ENCODE measurements at places on chromosomes 12 and 14.

- no peak for DNase-seq
Observed at GRCh38 chr12:111585690-111586089, 13.4 kb downstream of the ATXN2 start.

DNA sequence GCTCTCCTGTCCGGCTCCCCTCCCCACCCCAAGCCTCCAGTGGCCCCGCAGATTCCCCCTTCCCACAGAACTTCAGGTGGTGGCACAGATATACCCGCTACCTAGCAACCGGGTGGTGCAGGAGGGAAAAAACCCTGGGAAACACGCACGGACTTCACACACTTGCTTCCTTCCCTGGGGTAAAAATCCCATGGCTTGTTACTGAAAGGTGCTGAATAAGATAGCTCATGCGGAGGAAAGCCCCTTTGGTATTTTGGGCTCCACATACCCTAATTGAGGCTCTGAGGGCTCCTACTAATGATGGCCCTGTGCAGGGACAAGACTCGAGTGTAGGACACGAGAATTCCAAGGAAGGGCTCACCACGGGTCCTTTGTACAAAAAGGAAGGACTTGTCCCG, 869 bp upstream of the RIMBP2 start:
- no peak for DNase-seq

DNA sequence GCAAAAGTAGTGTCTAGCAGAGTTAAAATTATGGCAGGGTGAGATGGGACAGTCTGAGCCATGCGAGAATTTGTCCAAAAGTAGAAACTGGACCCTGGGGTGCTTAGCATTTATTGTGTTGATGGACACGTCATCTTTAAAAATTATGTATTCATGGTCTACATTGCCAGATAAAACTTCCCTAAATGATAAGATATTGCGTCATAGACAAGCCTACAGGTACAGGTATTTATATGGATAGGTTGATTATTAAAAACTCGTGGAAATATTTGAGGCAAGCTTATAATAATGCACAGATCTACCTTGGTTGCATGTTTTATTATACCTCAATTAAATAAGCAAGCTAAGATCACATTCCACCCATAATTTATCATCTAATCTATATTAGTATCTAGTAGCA, 196.0 kb upstream of the PDZRN4 start:
- DNase-seq = no peak

DNA sequence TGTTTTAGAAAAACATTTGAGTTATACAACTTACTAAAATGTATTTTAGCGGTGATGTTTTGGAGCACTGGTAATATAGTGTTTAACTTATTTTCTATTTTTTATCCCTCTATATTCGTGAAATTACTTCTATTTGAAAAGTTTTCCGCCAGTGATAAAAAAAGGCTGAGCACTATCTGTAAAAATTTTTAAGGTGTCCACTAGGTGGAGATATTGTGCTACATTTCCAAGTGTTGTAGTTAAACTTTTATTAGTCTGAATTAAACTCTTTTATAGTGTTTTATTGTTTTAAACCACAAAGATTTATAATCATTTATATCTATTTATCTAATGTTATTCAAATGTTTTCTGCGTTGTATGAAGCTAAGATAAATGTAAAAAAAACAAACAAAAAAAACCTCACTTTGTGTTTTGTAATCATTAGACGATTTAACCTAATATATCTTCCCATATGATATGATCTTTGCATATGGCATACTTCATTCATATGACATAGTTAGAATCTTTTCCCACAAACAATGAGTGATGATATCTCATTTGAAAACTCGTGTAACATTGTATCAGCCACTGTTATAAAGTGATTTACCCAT, 11.8 kb downstream of the ALG10B start:
- no peak for DNase-seq

GRCh38 chr14:24110523-24110922, 4.1 kb upstream of the DCAF11 start:
- no peak for DNase-seq

GRCh38 chr12:128314611-128315010, 47.6 kb downstream of the TMEM132C start:
- DNase-seq = no peak

DNA sequence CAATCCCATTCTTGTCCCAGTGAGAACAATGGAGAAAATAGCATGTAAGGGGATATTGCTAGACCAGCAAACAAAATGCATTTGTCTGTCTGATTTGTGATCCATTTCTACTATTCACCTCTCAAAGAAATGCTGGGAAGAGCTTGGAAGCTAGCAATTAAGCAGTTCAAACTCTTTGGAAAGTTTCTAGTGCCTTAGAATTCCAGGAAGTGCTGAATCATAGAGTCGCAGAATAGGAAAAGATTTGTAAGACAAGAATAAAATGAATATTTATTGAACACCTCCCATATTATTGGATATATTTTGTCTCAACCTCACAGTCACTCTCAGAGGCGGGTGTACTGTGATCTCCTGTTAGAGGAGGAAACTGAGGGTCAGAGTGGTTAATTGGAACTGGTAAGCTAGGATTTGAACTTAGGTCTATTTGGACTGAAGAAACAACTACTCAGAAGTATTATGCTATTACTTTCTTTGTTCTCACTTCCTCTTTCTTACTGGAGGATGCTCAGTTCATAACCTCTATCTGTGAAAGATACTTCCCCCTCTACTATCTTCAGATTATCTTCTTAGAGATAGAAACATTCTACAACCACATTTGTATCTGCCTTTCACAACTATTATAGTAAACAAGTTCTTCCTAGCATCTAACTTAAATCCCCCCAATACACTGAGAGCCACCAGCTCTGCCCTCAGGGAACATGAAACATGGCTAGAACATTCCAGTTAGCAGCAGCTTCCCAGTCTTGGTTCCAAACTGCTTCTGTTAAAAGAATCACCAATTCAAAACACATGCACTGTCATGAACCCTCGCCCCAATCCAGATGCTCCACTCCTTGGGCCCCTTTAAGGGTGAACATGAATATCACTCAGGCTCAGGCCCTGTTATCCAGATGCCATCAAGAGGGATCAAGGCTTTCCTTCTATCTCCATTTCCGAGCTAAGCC, 64.2 kb downstream of the DRAM1 start:
- no peak for DNase-seq

DNA sequence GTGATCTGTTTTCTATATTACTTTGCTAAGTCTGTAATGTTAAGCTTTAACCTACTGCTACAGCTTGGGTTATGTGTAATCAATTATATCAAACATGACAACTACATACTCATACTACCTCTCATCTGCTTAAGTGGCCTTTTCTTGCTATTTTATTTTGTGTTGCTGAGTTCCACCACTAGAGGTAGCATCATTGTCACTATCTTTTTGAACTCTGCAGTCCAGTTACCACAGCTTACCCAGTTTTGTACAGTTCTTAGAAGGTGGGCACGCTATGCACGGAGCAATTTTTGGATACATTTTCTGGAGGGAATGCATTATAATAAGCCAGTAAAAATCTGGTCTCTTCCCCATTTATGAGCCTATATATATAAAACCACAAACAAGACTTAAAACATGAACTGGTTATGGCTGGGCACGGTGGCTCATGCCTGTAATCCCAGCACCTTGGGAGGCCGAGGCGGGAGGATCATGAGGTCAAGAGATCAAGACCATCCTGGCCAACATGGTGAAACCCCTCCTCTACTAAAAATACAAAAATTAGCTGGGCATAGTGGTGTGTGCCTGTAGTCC, 48.5 kb downstream of the SAV1 start:
- DNase-seq = no peak

DNA sequence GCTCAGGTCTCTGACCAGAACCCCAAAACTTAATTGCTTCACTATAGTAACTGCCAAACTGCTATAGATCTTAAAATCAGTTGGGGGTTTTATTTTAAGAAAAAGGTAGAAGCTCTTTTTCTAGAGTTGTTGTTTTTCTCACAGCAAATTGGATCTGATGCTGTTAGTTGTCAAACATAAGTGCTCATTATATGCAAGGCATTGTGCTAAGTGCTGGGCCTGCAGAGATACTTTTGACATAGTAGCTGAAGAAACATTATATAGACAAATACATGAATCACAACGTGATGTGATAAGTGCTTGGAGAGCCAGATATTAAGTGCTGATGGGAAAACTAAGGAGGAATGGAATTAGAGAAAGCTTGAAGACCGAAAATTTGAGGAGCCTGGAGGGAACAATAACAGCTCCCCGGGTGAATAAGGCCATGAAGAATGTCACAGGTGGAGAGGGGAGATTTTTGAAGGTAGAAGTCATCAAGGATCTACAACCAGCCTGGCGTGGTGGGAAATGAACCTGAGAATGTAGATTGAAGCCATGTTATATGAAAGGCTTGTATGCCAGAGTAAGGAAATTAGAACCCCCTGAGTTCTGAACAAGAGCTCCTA, 126.5 kb downstream of the DYRK2 start:
- no peak for DNase-seq

DNA sequence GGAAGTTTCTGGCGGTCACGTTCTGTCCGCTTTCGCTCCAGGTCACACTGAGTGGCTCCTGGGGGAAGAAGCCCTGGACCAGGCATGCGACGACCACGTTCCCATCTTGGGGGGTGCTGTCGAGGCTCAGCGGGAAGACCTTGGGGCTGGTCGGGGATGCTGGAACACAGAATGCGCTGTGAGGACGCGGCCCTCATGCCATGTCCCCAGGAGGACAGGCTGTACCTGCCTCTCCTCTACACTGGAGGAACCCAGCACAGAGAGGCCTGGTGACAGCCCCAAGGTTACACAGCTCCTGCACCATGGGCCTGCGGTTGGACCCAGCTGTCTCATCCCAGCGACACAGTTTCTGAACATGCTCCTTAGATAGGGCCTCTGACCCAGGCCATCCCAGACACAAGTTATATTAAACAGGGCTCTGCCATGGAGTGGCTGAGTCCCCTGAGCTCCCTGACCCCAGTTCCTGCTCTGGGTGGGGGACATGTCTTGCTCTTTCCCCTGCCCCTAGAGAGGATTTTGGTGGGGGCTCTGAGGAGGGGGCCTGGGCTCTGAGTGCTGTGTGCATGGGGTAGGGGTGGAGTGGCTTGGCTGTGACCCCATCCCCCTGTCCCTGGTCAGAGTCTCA, 62.0 kb downstream of the TMEM121 start:
- no peak for DNase-seq

GRCh38 chr14:96482986-96483385, 19.2 kb upstream of the PAPOLA start:
- no peak for DNase-seq

DNA sequence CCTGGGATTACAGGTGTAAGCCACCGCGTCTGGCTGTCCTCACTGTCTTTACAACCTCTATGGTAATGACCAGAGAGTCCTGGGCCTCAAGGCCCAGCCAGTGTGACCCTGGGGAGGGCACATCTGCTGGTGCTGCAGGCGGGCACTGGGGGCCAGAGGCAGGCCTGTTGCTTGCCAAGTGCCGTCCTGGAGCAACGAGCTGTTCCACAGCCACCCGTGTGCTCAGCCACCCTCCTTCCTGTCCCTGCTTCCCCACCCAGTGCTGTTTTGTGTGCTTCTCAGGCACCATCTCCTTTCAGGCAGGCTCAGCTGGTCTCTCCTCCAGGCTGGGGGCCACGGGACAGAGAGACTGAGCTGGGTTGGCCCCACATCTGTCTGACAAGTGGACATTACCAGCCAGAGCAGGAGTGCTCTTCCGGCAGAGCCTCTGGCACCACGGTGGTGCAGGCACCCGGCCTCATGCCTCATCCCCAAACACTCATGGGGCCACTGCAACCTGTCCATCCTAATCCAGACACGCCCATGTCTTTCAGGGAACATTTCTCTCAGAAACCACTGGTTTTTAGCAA, 9.0 kb downstream of the SLC25A47 start:
- DNase-seq = no peak

DNA sequence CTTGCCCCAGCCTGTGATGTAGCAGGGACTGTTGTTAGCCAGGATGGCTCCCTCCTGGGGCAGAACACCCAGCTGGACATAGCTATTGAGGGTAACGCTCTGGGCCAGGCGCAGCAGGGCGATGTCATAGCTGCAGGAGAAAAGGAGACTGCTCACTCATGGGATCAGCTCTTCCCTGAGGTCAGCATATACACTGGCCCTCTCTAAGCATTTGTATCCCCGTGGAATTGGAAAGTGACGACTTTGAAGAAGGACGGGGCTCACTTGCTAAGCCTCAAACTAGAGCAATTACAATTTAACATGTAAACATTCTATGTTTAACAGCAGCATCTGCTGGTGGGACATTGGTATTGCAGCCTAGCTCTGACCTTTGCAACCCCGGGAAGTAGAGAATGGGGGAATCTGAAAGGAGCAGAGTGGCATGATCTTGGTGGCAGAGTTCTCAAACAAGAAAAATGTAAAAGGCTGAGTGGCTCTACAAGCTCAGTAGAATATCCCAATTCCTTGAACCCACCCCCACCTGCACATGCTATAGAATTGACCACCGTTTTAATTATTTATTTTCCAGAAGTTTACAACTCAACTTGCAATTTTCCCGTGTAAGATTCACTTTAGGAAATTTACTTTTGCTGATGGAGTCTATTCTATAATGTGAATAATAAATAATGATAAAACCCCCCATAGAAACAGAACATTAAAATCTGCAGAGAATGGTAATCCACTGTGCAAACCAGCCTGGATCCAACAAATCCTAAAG, 5.0 kb downstream of the CELA1 start:
- DNase-seq = peak; percentile 43

- no peak for DNase-seq
Observed at GRCh38 chr12:40149673-40150260, 43.9 kb upstream of the SLC2A13 start.

- DNase-seq = no peak
Observed at GRCh38 chr14:74395094-74395493, 30.9 kb downstream of the SYNDIG1L start.

- no peak for DNase-seq
Observed at GRCh38 chr12:103841690-103842584, 903 bp upstream of the NT5DC3 start.

GRCh38 chr14:68297039-68297438, 477.5 kb downstream of the RAD51B start:
- no peak for DNase-seq

GRCh38 chr12:45959728-45960127, 30.6 kb downstream of the SCAF11 start:
- DNase-seq = no peak

- no peak for DNase-seq
Observed at GRCh38 chr12:27577688-27578087, 53.7 kb downstream of the PPFIBP1 start.

GRCh38 chr14:95951359-95951758, 74.7 kb downstream of the TUNAR start:
- DNase-seq = no peak

DNA sequence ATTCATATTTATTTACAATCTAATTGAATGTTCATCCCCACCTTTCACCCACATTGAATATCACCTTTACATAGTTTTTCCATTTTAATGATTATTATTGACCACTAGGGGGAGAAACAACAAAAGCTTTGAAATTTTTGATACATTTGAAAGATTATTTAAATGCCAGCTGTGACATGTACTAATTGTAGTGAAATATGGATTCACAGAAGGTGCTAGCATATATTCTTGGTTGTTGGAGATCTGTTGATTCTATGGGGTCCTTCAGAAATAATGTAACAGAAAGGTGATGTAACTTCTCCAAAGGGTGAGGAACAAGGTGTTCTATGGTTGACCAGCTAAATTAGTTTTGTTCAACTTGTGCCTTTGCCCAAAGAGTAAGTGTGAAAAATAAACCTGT, 22.4 kb upstream of the GPR33 start:
- no peak for DNase-seq
